Ovary (tissue), 10 donors: ENCODE measurements at places on chromosomes 6 and 20. TPM values are rescaled to one million over a fixed set of nuclear protein-coding genes. Genes with fewer than 3 reads are reported as not detected.
A peak's percentile ranks its signal among the peaks of the same experiment; 100 is the strongest.

CSNK2A1 gene
- polyA plus RNA-seq, result 35.8 TPM

TMC2 gene
- polyA plus RNA-seq, result 0.07 TPM

SIRPB2 gene
- polyA plus RNA-seq, result 1.4 TPM

NRN1 gene
- 9.4 TPM for polyA plus RNA-seq

GRCh38 chr6:107590378-107590777 is 100.5 kb downstream of the SOBP start:
- DNase-seq, result no peak

DNA sequence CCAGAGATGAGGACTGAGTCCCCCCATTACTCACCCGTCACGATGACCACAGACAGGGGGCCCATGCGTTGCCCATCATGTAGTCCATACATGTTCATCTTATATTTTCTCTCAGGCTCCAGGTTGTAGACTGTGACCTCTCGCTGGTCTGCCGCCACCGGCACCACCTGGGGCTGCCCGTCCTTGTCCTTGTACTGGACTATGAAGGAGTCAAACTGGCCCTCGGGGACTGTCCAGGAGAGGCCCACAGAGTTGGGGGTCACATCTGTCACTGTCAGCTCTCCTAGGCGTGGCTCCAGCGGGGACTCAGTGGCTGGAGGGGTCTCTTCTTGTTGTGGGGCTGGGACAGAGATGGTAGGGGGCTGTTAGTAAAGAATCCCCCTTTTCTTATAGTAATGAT is 35.4 kb downstream of the CYP21A2 start:
- DNase-seq, result peak; percentile 30

GRCh38 chr6:128025478-128025877 is 124.6 kb upstream of the THEMIS start:
- DNase-seq, result no peak

DNA sequence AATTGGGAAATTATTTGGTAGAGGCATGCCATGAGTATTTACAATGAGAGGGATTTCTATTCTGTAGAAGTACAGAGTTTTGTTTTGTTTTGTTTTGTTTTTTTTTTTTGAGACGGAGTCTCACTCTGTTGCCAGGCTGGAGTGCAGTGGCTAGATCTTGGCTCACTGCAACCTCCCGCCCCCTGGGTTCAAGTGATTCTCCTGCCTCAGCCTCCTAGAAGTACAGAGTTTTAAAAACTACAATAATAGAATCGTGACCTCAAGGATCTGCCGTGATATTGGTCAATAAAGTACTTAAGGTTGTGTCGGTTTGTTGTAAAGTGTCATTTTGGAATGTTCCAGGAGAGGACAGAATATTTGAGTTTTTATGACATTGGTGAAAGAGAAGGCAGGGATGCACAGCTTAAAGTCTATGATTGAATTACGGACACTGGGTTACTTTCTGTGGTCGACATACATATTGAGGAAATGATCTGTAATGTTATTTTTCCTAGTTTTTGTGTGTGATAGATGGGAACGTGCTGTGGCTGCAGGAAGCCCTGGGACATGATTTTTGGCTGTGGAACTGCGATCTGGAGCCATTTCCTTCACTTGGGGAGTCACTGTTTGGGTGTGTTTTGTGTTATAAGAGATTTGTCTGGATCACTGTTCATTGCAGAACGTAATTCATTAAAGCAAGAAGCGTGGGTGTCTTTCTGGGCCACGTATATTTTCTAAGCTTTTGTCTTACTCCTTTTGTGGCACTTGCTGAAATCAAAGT is 59.6 kb downstream of the TIAM2 start:
- DNase-seq, result no peak
